Head of caudate nucleus (tissue), 42 donors: ENCODE measurements at places on chromosomes 3 and 15.

GRCh38 chr3:28651159-28651558 lies 302.5 kb upstream of the AZI2 start:
- DNase-seq = no peak

GRCh38 chr3:46463120-46463867 lies 1.4 kb downstream of the LTF start:
- no peak for DNase-seq

- no peak for DNase-seq
Measured at GRCh38 chr3:52468336-52468735, 12.9 kb downstream of the NISCH start.

GRCh38 chr3:10816019-10816862 lies at the start of gene SLC6A11:
SLC6A11 (plus strand) TSS chr3:10816228; CDS start chr3:10816266, 38 bp downstream.
- DNase-seq = peak; percentile 27

DNA sequence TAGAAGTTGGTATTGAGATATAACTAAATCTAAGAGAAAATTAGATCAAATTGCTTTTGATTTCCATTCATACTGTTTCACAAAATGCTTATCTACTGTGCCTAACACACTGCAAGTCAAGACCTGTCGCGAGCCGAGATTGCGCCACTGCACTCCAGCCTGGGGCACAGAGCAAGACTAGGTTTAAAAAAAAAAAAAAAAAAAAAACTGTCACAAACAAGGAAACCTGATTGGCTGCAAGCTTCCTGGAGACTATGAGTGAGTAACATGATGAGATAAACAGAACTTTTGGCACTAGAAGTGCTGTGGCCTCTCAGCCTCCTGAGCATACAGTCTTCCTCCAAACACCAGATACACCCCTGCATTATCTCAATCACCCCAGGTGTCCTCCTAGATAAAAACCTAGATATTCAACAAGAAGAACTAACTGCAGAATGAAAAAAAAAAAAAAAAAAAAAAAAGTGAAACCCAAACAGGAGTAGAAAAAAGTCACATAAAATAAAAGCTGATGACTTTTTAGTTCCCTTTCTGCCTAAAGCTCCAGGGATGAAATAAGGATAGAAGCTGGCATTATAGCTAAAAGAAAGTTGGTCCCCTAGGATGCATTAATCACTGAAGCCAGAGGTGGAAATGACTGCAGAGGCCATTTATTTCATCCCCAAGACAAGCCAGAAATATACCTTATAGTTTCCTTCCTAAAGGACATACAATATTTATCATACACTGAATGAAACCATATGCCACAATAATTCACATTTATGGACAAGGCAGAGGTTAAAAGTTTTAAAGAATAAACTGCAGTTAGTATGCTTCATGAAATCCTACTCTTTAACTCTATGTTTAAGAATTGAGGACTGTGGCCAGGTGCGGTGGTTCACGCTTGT lies 82.4 kb downstream of the P3H2 start:
- no peak for DNase-seq

GRCh38 chr15:67080900-67081431 lies 15.6 kb downstream of the SMAD3 start:
- peak; percentile 41 for DNase-seq

- DNase-seq = no peak
Measured at GRCh38 chr3:38002291-38002876, 11.8 kb downstream of the VILL start.

DNA sequence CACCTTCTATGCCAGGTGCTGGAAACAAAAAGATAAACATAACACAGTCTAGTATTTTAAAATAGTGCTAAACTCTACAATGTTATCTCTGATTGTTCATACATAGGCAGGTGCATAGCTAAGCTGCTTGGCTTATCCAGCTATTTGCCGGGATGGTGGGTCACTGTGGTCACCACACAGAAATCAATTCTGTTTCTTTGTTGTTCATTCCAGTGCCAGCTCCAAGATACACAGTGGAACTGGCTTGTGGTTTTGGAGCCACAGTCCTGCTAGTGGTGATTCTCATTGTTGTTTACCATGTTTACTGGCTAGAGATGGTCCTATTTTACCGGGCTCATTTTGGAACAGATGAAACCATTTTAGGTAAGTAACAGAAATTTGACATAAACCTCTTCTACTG lies 130.2 kb downstream of the IL1RAP start:
- no peak for DNase-seq

GRCh38 chr3:132629928-132630327 lies 29.7 kb downstream of the ACAD11 start:
- no peak for DNase-seq

- no peak for DNase-seq
Measured at GRCh38 chr3:117254985-117255384, 545.4 kb downstream of the TUSC7 start.

- no peak for DNase-seq
Measured at GRCh38 chr3:180496995-180497394, 105.0 kb upstream of the TTC14 start.

DNA sequence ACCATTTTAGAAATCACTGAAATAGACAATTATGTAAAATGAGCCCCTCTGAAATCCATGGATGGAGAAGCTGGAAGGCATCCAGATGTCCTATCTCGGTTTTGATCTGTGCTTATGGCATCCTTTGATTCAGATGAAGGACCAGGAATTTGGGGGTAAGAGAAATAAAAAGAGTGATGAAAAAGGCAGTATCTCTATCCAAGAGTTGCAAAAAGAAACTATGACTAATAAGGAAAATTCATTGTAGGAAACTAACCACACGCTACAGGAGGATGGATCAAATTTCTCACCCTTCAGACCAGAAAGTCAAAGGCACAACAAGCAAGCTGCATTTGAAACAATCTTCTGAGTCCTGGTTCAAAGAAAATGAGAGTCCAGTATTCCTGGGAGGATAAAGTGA lies 34.8 kb downstream of the SRGAP3 start:
- DNase-seq = no peak

- no peak for DNase-seq
Measured at GRCh38 chr15:64096668-64097384, 1.0 kb downstream of the SNX1 start.

DNA sequence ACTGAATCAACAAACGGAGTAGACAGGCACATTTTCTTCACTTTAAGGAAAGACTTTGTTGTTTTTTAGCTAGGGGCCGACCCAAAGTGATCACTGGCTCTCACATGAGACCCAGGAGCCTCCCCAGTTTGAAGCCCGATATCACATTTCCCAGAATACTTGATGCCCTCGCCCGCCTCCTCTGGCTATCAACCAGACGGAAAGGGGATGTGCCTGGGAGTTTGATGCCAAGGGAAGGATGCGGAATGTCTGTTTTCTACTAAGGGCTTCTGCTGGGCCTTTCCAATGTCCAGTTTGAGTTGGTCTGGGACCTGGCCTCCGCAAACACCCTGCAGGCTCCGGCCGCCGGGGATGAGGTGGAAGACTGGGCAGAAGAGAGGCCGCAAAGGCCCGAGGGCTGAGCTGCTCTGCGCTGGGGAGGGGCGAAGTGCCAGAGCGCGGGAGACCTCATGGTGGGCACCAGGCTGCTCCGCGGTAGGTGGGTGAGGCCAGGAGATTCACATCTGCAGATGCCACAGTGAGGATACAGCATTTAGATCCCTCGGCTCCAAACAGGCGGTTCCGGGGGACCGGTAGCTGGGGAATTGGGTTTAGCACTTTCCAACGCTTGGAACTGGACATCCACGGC lies 491 bp upstream of the ZNF774 start:
- DNase-seq = no peak

DNA sequence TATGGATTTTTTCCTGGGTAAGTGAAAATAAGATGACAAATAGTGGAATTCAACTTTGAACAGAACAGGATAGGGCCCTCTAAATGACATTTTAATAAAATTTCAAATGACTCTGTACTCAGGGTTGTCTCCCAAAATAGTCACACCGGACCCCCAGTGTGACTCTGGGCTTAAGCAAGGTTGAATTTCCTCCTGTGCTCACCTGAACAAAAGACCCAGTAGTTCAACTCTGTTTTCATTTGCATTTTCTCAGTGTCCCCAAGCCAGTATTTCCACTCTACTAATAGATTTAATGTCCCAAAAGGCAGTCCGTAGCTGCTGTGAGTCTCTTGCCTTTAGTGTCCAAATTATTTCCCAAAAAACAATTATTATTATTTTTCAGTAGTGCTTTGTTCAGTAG lies 296.6 kb downstream of the PLOD2 start:
- DNase-seq = no peak
